ENCODE measurements at places on chromosomes 3 and 15. TPM values are rescaled to one million over a fixed set of nuclear protein-coding genes. Genes with fewer than 3 reads are reported as not detected.

The SLC2A2 gene
- not detected for total RNA-seq

The GABRG3 gene
- total RNA-seq: not detected

DNA sequence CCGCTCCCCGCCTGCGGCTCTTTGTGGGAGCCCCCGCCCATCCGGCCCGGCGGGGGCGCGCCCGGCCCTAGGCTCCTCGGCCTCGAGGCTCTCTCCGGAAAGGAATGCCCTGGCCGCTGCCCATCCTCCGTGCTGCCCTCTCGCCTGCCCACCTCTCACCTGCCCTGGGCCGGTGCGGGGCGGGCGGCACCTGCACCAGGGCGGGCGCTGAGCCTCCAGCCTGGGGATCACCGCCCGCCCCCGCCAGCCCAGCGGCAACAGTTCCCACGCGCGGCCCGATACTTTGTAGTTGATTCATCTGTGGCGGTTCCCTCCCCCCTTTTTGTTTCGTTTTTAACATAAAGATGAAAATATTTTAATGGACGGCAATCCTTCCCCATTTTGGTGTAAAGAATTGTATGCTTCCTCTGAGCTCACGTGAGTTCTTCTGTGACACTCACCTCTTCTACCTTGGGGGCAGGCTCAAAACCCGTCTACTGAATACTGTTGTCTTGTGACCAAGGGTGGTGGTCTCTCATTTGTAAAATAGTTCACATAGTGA is 1.9 kb downstream of the KLF13 start:
- peak overlapping the region; percentile 84 for H3K4me3 ChIP-seq
- H3K27me3 ChIP-seq: no peaks in the 10 kb centered on the region
- peak overlapping the region; percentile 96 for H3K27ac ChIP-seq
- peak; percentile 40 for DNase-seq
- peaks cover 65% of the 10 kb centered on the region for H3K4me1 ChIP-seq

The SPESP1 gene
- not detected for total RNA-seq

GRCh38 chr3:18827664-18828063 is 320.6 kb upstream of the KCNH8 start:
- DNase-seq: no peak
- H3K4me1 ChIP-seq: no peaks in the 10 kb centered on the region
- no peaks in the 10 kb centered on the region for H3K36me3 ChIP-seq
- no peak overlapping the region for H3K27ac ChIP-seq
- H3K27me3 ChIP-seq: no peaks in the 10 kb centered on the region

GRCh38 chr3:155323063-155323666 is 29.7 kb upstream of the STRIT1 start:
- H3K4me3 ChIP-seq: no peak overlapping the region

- H3K4me1 ChIP-seq: no peaks in the 10 kb centered on the region
- no peaks in the 10 kb centered on the region for H3K36me3 ChIP-seq
- H3K27ac ChIP-seq: no peak overlapping the region
- no peak for DNase-seq
Observed at GRCh38 chr3:135034291-135034768, 239.3 kb downstream of the EPHB1 start.

The ACP3 gene
- not detected for total RNA-seq

GRCh38 chr15:68298882-68299381 is 21.4 kb downstream of the FEM1B start:
- H3K27ac ChIP-seq: no peak overlapping the region
- H3K4me1 ChIP-seq: peaks cover 13% of the 10 kb centered on the region
- no peak for DNase-seq
- H3K27me3 ChIP-seq: no peaks in the 10 kb centered on the region
- H3K4me3 ChIP-seq: peak overlapping the region; percentile 53

The ZBED2 gene
- total RNA-seq: not detected

GRCh38 chr3:34196914-34197313 is 398.5 kb downstream of the PDCD6IP start:
- H3K27me3 ChIP-seq: no peaks in the 10 kb centered on the region
- no peak for DNase-seq
- H3K36me3 ChIP-seq: no peaks in the 10 kb centered on the region
- no peak overlapping the region for H3K4me3 ChIP-seq
- H3K4me1 ChIP-seq: no peaks in the 10 kb centered on the region
- H3K27ac ChIP-seq: no peak overlapping the region

The GREM1 gene
- not detected for total RNA-seq

DNA sequence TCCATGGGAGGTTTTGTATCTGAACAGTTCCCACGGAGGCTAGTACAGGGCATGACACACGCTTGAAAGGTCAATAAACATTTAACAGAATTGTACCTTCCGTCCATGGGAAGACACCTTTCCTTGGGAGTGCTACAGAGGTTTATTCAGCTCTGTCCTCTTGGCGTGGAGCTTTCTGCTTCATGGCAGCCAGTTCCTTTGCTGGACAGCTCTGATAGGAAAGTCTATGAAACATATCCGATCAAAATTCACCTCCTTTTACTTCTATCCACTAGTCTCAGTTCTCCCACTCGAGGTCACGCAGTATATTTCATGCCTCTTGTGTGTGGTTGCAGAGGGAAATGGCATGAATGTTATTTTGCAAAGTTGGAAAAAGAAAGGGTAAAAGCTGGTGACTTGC is 91.2 kb downstream of the PEX5L start:
- H3K4me3 ChIP-seq: no peak overlapping the region
- no peak for DNase-seq
- H3K36me3 ChIP-seq: no peaks in the 10 kb centered on the region
- H3K27ac ChIP-seq: no peak overlapping the region

DNA sequence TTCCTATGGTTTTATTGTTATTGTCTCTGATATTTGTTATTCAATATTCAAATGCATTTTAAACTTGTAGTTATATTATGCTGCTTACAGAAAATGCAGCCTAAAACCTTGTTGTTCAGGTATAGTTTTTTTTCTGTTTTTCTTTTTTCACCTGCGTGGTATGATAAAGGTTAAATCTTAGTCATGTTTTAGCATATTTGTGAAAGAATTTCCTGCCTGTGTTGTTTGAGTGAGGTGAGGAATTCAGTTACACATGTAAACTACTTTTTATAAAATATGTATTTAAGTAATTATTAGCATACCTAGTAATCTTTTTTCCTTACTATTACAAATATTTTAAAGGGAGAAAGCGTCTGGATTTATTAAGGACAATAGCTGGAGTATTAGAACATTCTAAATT is 90.0 kb upstream of the NAALADL2 start:
- H3K4me3 ChIP-seq: no peak overlapping the region
- DNase-seq: no peak
- no peaks in the 10 kb centered on the region for H3K4me1 ChIP-seq
- H3K27ac ChIP-seq: no peak overlapping the region
- no peaks in the 10 kb centered on the region for H3K36me3 ChIP-seq

DNA sequence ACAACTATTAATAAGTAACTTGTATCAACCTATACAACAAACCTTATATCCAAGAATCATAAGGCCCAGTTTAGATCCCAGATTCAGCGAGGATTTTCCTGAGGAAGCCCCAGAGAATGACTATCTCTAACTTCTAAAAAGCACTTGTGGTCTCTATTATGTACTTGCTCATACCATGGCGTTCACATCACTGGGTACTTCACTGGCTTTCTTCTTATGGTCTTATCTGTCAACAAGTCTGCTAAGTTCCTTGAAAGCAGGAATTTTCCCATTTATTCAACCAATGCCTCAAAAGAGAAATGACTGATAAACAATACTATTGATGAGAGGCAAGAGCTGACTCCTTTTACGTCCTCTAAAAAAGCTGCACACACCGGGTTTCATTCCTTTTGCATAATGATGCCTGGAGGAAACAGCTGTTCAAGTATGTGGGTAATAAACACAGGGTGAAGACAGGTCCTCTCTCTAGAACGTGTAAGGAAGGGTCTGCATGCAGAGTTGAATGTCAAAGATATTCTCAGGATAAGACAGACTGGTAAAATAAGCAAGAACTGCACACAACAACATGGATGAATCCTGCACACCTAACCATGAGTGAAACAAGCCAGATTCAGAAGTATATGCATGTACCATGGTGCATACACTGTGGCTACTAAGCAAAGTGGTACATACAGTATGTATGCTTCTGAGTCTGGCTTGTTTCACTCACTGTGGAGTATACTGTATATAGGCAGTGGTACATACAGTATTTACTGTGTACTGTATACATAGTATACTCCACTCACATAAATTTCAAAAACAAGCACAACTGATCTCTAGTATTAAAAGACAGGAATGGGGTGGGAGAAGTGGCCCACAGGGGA is 408.7 kb downstream of the SHQ1 start:
- H3K27ac ChIP-seq: no peak overlapping the region
- no peak overlapping the region for H3K4me3 ChIP-seq
- H3K36me3 ChIP-seq: peaks cover 9% of the 10 kb centered on the region

The STIMATE gene
- 39.8 TPM for total RNA-seq

DNA sequence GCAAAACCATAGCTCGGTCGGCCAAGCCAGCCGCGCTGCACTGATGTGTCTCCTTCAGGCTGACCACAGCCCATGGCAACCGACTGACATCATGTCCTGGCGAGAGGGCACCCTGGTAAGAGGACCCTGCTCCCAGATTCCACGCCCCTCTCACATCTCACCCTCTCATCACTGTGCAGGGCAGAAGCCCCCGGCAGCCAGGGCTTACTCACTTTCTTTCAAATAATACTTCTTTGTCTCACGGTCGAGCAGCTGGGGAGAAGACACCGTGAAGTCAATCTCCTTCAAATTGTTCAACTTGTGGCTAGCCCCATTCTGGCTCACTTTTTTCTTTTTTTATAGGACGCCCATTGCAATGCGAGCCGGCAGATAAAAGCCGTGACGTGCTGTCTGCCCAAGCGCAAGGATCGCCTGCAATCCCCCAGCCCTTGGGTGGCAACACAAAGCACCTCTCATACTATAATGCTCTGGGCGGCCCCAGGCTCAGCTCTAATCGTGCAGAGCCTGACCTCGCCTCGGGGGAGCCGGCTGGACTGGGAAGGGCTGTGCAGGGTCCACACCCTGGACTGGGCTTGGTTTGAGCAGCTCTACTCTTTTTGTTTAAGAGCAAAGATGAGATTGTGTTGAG is 33.6 kb downstream of the VGLL4 start:
- peaks cover 16% of the 10 kb centered on the region for H3K36me3 ChIP-seq
- H3K27me3 ChIP-seq: no peaks in the 10 kb centered on the region
- no peak overlapping the region for H3K4me3 ChIP-seq
- no peak for DNase-seq

DNA sequence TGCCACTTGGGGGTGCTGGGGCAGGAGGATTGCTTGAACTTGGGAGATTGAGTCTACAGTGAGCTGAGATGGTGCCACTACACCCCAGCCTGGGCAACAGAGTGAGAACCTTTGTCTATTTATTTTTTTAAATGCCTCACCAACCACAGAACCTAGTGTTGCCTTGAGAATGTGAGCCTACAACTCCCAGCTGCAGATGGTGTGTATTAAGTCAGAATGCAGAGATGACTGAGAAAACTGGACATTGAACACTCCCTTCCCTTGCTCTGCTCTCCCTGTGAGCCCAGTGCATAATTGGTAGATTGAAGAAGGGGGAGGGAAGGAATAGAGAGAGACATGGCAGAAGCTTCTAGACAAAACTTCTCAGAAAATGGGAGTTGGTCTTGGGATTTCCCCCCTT is 53.5 kb downstream of the CCDC33 start:
- no peak for DNase-seq
- H3K36me3 ChIP-seq: no peaks in the 10 kb centered on the region
- H3K27me3 ChIP-seq: peaks cover 12% of the 10 kb centered on the region
- no peaks in the 10 kb centered on the region for H3K4me1 ChIP-seq
- no peak overlapping the region for H3K4me3 ChIP-seq

The SLITRK3 gene
- not detected for total RNA-seq

The ABI3BP gene
- total RNA-seq: not detected

The PPP1R14D gene
- not detected for total RNA-seq

DNA sequence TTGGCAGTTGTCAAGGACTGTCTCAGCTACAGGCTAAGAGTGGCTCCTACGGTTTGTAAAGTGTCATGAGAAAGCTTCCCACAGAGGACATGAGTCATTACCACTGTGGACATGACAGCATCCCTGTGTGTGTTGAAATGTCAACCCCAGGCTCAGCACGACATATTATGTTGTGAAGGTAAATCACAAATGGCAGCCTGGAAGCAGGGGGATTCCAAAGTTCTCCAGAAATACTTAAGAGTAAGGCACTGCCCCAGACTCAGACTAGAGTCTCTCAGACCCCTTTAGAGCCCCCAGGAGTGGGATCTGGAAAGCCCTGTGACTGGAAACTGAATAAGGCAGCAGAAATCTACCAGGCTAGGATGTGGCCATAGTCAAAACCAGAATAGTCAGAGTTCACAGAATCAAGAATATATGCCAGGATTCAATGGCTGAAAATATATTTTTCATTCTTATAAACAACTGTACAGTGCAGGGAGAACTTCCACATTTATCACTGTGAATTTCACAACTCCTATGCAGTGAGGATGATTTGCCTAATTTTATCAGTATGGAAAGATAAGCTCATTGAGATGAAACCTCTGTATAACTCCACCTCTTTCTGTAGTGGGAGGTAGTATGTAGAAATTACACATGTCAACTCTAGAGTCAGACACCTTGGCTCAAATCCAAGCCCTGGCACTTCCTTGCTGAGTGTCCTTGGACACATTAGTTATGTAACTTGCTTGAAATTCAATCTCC is 237.1 kb upstream of the CFAP20DC start:
- H3K4me3 ChIP-seq: no peak overlapping the region
- no peaks in the 10 kb centered on the region for H3K27me3 ChIP-seq
- H3K36me3 ChIP-seq: no peaks in the 10 kb centered on the region
- DNase-seq: no peak
- H3K27ac ChIP-seq: no peak overlapping the region

The VGLL3 gene
- total RNA-seq: not detected

DNA sequence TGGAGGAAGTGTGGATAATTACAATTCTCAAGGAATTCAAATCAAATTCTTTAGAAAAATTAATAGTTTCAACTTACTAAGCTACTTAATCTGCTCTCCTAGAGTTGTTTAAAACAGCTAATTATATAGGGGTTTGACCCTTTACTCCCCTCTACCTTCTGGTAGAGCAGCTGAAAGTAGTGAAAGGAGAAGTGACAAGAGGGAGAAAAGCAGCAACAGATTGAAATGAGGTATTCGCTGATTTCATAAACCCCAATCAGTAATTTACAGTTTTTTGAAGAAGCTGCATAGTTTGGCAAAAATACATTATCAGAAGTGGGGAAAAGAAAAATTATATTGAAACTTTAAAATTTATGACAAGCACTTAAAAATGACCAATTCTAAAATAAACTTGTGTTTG is 52.8 kb downstream of the ZMAT3 start:
- DNase-seq: no peak
- H3K27me3 ChIP-seq: no peaks in the 10 kb centered on the region
- H3K36me3 ChIP-seq: no peaks in the 10 kb centered on the region
- no peak overlapping the region for H3K4me3 ChIP-seq

- no peaks in the 10 kb centered on the region for H3K27me3 ChIP-seq
- H3K27ac ChIP-seq: no peak overlapping the region
- no peak overlapping the region for H3K4me3 ChIP-seq
- H3K4me1 ChIP-seq: peaks cover 41% of the 10 kb centered on the region
- peaks cover 9% of the 10 kb centered on the region for H3K36me3 ChIP-seq
- DNase-seq: no peak
Observed at GRCh38 chr3:32442766-32443165, 51.1 kb downstream of the CMTM7 start.

DNA sequence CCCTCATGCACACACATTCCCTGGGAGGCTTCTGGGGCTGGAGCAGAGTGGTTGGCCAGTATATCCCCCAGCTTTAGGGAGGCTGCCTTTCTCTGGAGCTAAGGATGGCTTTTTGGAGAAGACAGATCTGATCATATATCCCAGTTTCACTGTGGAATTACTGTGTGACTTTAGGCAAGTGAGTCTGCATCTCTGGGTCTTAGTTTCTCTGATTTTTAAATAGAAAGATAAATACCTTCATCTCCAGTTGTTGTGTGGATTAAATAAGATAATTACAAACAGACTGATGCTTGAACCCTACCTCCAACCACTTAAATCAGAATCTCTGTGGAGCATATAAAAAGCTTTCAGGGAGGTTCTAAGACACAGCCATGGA is 11.1 kb upstream of the WNT7A start:
- no peaks in the 10 kb centered on the region for H3K27me3 ChIP-seq
- H3K27ac ChIP-seq: peak overlapping the region; percentile 21
- no peaks in the 10 kb centered on the region for H3K36me3 ChIP-seq
- H3K4me3 ChIP-seq: no peak overlapping the region
